ENCODE measurements at places on chromosomes 2 and 18. TPM values are rescaled to one million over a fixed set of nuclear protein-coding genes. Genes with fewer than 3 reads are reported as not detected.

DNA sequence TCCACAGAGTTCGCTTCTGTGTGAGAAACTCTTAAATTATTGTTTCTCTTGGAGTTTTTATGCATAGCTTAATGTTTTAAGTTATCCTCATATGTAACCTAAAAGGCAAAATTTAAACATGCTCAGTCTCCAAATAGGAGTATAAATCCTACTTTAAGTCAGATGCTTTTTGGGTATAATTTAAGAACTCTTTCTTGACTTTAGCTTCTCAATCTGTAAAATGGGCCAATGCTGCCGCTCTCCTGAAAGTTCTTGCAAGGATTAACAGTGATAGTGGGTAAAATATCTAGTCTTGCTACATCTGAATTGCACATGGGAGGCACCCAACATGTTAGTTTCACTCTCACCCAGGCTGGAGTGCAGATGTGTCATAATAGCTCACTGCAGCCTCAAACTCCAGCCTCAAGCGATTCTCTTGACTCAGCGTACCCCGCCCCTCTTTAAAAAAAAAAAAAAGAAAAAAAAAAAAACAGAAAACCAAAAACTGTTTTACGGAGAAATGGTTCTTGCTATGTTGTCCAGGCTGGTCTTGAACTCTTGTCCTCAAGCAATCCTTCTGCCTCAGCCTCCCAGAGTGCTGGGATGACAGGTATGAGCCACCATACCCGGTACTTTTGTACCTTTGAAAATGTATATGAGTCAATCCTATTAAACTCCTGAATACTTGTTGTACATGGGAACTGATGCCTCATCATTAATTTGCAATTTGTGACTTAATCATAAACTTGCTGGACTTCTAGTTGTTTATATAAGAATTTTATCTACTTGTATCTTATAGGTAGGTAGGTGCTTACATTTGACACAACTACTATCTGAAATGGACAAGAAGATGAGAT, 1.8 kb downstream of the FBXO48 start:
- no peak for DNase-seq

The ASAP2 gene
- total RNA-seq, result 12.9 TPM

- no peak for DNase-seq
These were observed 299.5 kb downstream of the SRBD1 start for GRCh38 chr2:45311559-45311958.

The ERFE gene
- total RNA-seq, result 0.51 TPM

DNA sequence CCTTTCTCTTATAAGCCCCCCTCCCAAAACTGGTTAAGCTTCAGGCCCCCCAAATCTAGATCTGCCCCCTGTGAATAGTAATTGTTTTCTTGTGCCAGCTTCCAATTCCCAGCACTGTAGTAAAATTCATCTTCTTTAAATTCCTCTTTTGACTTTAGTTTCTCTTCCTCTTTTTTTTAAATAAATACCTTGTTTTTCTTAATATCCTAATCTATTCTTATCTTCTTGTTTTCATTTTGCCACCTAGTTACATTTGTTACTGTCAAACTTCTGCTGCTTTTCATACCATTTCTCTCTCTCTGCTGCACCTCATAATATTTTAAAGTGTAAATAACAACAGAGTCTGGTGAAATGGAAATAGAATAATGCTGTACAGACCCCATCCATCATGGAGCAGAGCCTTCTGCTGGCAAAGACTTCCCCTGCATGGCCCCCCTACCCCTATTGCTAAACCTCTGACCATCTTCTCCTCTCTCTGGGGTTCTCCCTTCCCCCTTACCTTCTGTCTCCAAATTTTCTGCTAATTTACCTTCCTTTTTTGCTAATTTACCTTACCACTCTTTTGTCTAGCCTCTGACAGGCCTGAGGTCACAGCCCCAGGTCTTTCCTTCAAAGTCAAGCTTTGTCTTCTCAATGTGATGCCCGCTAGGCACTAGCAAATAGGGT, 94.9 kb upstream of the PAPOLG start:
- no peak for DNase-seq

DNA sequence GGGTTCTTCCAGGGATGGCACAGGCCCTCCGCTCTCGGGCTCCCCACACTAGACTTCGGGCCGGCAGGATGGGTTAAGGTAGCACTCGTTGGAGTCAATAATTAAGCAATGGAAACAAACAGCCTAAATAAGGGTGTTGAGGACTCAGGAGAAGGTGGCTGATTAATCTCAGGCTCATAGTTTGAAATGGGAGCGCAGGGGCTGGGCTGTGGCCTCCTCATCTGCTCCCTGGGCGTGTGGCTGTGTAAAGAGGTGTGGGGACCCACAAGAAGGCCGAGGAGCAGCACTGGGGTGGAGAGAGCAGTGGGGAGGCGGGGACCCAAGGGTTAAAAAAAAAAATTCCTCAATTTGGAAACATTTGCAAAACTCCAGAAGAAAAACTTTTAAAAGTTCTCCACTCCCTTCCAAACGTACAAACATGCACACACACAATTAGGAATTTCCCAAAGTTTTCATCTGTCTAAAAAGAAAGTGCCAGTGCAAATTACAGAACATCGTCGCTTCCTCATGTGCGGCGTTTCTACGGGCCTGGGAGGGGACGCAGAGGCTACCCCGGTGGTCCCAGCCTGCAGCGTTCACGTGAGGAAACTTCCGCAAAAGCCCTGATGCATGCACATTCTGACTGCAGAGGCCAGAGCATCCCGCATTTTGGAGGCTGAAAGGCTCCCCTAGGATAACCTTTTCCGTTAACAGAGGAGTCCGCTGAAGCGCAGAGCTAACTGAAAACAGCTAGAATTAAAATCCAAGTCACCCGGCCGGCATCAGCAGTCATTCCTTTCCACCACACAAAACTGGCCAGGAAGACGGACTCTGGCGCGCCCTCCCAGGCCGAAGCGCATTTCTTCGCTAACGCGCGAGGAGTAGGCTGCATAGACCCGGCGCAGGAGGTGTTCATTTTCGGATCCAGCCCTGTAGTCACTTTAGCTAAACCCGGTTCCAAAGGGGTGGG, 1.0 kb upstream of the TUBB6 start:
- no peak for DNase-seq

DNA sequence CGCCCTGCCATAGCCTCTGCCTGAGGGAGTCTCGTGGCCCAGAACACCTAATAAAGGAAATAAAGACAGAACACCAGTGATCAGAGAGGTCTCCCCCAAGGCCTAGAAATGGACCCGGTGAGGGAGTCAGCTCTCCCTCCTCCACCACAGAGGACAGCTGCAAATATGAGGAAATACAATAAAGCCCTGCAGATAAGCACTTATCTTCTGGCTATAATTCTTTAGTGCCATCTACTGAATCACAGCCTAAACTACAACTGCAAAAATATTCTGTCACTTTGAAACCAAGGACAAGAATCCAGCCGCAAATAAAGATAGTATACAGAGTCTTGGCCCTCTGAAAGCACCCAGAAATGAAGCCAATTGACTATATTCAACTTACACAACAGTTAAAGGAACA, 42.4 kb upstream of the TACR1 start:
- DNase-seq, result no peak

The AQP12A gene
- not detected for total RNA-seq

The AMER3 gene
- not detected for total RNA-seq

- no peak for DNase-seq
These were observed 262.1 kb downstream of the MYCN start for GRCh38 chr2:16202266-16203020.

DNA sequence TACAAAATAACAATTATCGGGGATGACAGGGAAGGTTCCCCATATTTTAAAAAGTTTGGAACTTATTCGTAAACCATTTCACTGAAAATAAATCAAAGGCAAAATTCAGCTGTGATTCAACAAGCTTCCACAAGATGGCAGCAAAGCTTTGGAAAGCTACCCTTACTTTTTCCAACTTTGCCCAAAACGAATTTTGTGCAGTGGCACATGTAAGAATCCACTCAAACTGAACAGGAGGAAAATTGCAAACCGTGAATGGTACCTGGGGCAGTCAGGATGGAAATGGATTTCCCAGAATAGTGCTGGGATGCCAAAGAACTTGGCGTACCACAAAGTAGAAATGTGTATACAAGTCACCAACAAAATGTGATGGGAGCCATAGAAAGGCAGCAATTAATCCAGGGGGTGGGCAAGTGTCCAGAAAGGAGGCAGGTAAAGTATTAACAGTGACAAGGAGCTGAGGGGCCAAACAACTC, 10.7 kb downstream of the RPL31 start:
- no peak for DNase-seq

DNA sequence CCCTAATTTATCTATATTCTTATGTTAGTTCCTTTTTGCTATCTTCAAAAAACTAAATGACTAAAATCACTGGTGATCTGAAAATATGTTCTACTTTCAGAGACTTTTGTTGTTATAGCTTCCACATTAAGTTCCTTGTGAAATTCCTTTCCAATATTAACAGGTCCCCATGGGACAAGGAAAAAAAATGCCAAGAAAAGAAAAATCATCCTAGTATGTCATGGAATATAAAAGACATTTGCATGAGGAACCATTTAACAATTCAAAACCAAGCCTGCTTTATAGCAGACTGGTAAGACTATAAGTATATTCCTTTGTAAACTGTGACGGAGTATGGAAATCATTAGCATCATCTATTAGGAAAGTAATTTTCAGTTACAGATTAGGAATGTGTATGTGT, 48.1 kb downstream of the COBLL1 start:
- no peak for DNase-seq

DNA sequence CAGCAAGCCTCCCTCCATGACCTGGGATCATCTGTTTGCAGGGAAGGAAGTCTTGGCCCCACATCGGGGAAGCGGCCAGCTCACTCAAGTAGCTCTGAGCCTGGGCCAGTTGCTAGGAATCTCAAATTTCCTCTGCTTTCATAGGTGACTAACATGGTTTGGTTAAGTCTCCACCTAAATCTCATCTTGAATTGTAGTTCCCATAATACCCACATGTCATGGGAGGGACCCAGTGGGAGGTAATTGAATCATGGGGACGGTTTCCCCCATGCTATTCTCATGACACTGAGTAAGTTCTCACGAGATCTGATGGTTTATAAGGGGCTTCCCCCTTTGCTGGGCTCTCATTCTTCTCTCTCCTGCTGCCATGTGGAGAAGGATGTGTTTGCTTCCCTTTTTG, 75.2 kb downstream of the LBH start:
- no peak for DNase-seq

All from Right ventricle myocardium inferior (tissue), 1 donor.